ENCODE measurements at places on chromosomes 7 and 10. TPM values are rescaled to one million over a fixed set of nuclear protein-coding genes. Genes with fewer than 3 reads are reported as not detected.

Gene DRGX
- not detected for total RNA-seq

Gene IKZF1
- 8.9 TPM for total RNA-seq

Gene RBM20
- 4.3 TPM for total RNA-seq

Gene CWF19L1
- 21.1 TPM for total RNA-seq

DNA sequence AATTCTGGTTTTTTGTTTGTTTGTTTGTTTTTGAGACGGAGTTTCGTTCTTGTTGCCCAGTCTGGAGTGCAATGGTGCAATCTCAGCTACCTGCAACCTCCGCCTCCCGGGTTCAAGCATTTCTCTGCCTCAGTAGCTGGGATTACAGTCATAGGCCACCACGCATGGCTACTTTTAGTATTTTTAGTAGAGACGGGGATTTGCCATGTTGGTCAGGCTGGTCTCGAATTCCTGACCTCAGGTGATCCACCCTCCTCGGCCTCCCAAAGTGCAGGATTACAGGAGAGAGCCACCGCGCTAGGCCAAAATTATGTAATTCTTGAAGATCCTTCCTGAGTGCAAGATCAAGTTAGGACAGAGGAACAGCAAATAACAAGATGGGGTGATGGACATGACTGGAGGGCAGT lies 719 bp downstream of the ZNF33B start:
- no peaks in the 10 kb centered on the region for H3K27me3 ChIP-seq
- peaks cover 10% of the 10 kb centered on the region for H3K4me1 ChIP-seq
- peak overlapping the region; percentile 98 for H3K27ac ChIP-seq
- DNase-seq: peak; percentile 33

DNA sequence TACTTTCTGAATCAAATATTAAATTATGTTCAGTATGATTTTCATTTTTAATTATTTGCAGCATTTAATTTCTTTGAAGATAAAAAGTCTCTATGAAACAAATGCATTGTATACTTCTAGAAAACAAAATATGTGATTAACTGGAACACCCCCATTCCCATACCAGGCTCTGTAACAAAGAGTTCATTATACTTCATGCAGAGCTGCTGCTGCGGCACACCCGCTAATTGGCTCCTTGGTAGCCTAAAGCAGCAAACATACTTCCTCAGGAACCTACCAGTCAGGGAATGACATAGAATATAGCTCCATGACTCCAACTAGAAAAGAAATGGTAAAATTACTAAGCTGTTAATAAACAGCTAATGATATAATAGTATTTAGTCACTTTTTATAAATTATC lies 19.3 kb downstream of the RAB11FIP2 start:
- no peak overlapping the region for H3K4me3 ChIP-seq
- no peak for DNase-seq
- no peaks in the 10 kb centered on the region for H3K4me1 ChIP-seq
- H3K27me3 ChIP-seq: no peaks in the 10 kb centered on the region
- no peaks in the 10 kb centered on the region for H3K36me3 ChIP-seq

DNA sequence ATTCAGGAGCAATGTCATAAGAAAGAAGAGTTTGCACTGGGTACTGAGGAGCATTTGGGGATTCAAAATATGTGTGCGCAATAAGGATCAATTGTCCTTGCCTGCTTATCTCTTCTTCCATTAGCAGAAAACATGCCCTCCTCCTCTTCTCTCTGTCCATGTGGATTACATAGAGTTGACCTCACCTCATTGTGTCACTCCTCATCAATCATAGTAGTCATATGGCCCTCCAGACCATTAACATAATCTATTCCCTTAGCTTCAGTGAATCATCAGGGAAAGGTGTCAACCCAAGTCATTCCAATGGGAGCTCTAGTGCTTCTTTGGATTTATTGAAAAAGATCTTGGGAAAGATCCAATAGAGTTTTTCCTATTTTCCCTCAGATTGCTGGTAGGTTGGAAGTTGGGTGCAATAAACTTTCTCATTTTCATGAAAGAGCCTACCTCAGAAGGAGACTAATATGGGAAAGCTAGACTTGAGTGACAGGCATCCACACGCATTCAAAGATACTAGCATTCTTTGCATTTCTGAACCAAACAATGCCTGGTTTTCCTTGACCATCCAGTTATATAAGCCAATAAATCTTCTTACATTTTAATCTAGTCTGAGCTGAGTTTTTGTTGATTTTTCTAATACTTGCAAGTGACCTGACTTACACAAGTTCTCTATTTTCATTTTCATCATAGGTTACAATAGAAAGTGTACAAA lies 71.5 kb upstream of the FAM13C start:
- no peak for DNase-seq
- H3K4me3 ChIP-seq: no peak overlapping the region
- no peaks in the 10 kb centered on the region for H3K27me3 ChIP-seq
- no peaks in the 10 kb centered on the region for H3K4me1 ChIP-seq

DNA sequence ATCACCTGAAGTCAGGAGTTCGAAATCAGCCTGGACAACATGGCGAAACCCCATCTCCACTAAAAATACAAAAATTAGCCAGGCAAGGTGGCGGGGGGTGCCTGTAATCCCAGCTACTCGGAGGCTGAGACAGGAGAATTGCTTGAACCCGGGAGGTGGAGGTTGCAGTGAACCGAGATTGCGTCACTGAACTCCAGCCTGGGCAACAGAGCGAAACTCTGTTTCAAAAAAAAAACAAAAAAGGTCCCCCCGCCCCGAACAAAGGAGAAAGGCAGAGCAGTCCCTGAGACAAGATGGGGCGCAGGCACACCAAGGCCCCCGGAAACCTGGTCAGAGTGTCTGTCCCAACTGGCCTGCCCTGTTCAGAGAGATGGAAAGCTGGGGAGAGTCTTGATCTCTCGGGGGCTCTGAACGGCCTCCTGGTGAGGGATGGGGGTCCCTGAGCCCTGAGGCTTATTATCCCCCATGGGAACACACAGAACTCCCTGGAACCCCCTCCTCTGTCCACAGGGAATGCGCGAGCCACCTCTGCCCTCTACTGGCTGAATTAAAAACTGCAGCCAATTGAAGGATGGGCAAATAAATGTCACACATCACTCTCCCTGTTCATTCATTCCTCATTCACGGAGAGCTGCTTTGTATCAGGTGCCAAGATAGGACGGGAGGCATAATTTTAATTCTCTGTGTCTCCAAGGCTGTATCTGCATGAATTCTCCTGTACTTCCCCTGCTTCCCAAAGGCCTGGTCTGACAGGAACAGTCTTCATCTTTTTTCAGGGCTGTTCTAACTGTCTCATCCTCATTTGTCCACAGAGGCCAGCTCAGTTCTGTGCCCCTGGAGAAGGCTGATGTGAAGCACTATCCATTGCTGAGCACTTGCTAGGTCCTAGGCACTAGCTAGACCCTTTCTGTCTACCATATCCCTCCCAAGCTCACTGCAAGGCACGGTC lies 28.9 kb downstream of the MAT1A start:
- H3K4me3 ChIP-seq: no peak overlapping the region
- no peaks in the 10 kb centered on the region for H3K27me3 ChIP-seq
- H3K4me1 ChIP-seq: no peaks in the 10 kb centered on the region
- no peaks in the 10 kb centered on the region for H3K36me3 ChIP-seq
- H3K27ac ChIP-seq: no peak overlapping the region

DNA sequence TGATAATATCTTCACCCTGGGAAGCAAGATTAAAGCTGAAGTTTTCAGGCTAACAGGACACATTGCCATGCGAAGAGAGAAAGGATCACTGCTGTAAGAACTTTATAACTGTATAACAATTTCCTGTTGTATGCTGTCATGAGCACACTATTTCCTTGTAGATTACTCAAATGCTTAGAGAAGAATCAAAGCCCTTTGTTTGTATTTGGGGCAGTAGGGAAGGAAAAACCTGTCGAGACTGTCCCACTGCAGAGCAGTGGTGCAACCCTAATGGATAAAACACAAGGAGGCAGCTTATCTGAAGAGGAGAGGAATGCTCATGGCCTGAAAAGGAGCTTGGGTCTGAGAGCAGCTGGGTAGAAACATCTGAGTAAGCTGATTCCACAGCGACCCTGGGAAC lies 327.7 kb upstream of the NPSR1 start:
- no peaks in the 10 kb centered on the region for H3K4me1 ChIP-seq
- no peak for DNase-seq
- H3K36me3 ChIP-seq: no peaks in the 10 kb centered on the region
- no peak overlapping the region for H3K4me3 ChIP-seq
- H3K27ac ChIP-seq: no peak overlapping the region

DNA sequence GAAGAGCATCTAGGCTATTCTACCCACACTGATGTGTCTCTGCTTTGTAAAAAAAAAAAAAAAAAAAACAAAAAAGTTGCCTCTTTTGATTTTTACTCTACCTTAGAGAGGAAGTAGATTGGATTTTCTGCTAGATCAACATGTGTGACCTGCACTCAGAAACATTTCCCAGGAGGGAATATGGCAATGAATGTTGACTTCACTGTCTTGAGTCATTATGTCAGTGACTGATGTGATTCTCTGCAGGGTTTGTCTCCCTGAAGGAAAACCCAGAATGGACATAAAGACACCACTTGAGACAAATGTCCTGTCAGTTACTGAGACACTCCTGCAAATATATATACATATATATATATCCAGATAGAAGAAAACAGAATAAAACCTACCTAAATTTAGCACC lies 370.3 kb downstream of the BMPER start:
- no peak overlapping the region for H3K27ac ChIP-seq
- no peaks in the 10 kb centered on the region for H3K4me1 ChIP-seq
- DNase-seq: no peak
- no peaks in the 10 kb centered on the region for H3K36me3 ChIP-seq
- H3K4me3 ChIP-seq: no peak overlapping the region

DNA sequence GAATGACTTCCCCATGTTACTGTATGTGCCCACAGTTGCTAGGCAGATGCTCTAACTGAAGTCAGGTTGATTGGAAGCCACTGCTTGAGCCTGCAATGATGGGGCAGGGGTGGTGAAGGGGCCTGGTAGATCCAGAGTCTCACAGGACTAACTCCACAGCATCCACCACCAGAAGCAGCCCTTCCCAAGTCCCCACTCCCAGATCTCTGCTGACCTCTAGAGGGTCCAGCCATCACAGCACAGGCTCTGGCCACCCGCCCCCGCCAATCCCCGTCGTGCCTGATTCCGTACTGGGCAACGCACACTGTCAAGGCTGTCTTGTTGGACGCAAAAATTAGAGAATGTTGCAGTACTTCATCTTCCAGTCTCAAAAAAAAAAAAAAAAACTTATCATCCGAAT lies 136.8 kb upstream of the PDE1C start:
- no peak overlapping the region for H3K27ac ChIP-seq
- DNase-seq: no peak
- no peaks in the 10 kb centered on the region for H3K36me3 ChIP-seq
- no peaks in the 10 kb centered on the region for H3K4me1 ChIP-seq

DNA sequence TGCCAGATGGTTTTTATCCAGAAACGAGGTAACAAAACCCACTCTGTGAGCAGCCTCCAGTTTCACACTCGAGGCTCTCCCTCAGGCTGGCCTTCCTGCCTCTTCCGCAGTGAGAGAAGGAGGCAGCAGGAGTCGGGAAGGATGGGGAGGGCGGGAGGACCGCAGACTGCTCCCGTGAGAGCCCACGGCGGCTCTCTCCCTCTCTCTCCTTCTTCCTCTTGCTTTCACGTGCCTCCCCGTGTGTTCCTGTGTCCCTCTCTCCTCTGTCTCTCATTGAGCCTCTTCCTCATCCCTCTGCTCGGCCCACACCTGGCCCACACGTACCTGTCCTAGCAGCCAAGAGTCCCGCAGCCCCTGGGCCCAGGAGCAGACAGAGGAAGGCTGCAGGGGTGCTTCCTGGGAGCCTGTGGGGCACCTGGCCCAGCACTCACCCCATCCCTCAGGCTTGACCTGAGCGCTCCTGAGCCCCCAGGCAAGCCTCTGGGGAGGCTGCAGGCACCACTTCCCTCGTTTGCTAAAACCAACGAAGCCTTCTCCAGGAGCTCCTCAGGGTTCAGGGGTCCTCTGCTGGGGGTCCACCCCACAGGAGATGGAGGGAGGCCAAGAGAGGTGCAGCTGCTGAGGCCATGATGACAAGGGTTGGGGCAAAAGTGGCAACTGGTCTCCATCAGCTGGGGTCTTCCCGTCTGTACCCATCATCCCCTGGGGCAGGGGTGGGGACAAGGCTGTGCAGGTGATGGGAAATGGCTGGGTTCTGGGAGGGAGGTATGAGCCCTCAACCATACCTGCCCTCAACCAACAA lies 13.6 kb downstream of the SPOCK2 start:
- H3K4me1 ChIP-seq: no peaks in the 10 kb centered on the region
- no peak overlapping the region for H3K27ac ChIP-seq
- H3K36me3 ChIP-seq: no peaks in the 10 kb centered on the region
- H3K27me3 ChIP-seq: no peaks in the 10 kb centered on the region
- no peak overlapping the region for H3K4me3 ChIP-seq
- DNase-seq: no peak

GRCh38 chr10:85643845-85644525 lies 722.6 kb downstream of the GRID1 start:
- DNase-seq: no peak
- peaks cover 38% of the 10 kb centered on the region for H3K4me1 ChIP-seq
- no peaks in the 10 kb centered on the region for H3K36me3 ChIP-seq
- H3K4me3 ChIP-seq: no peak overlapping the region

DNA sequence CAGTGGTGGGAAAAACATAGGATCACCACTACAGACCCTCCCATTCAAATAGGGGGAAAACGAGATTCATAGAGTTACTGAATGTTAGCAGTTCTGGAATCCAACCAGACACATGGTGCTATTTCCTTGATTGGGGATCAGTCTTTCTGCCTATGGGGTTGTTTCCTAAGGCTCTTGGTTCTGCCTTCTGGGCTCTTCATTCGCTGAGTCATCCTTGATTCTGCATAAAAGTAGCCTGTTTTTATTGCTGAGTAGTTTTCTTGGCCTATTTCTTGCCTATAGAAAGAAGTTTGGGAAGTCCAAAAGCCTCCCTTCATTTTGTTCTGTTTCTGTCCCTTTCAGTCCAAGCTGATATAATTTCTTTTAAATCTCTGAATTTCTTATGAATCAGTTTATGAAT lies 99.3 kb upstream of the OIT3 start:
- no peak overlapping the region for H3K4me3 ChIP-seq
- DNase-seq: no peak
- H3K27me3 ChIP-seq: no peaks in the 10 kb centered on the region
- H3K27ac ChIP-seq: no peak overlapping the region
- H3K4me1 ChIP-seq: no peaks in the 10 kb centered on the region

- no peak overlapping the region for H3K4me3 ChIP-seq
- DNase-seq: no peak
- no peak overlapping the region for H3K27ac ChIP-seq
- H3K27me3 ChIP-seq: no peaks in the 10 kb centered on the region
- no peaks in the 10 kb centered on the region for H3K36me3 ChIP-seq
Measured at GRCh38 chr7:2705371-2706096, 17.5 kb downstream of the AMZ1 start.

All from thyroid gland (tissue), 4 donors.